ENCODE measurements at places on chromosomes 5 and 9. TPM values are rescaled to one million over a fixed set of nuclear protein-coding genes. Genes with fewer than 3 reads are reported as not detected.

Gene SAXO1
- not detected for total RNA-seq

Gene PTGDS
- not detected for total RNA-seq

Gene RNF208
- total RNA-seq = not detected

Gene CAAP1
- total RNA-seq = 29.1 TPM

Gene CDH9
- not detected for total RNA-seq

Gene MELK
- 27.1 TPM for total RNA-seq

Gene AGXT2
- total RNA-seq = not detected

Gene SEC24A
- total RNA-seq = 9.1 TPM

Gene FAF2
- total RNA-seq = 31.4 TPM

Gene C9orf50
- total RNA-seq = not detected

Gene PCDHA6
- 0.34 TPM for total RNA-seq

Gene ALDH1A1
- total RNA-seq = 936 TPM

Gene PCDHGA9
- not detected for total RNA-seq
